D721Med (cell line): ENCODE measurements at places on chromosomes 5 and 9.
A peak's percentile ranks its signal among the peaks of the same experiment; 100 is the strongest.

DNA sequence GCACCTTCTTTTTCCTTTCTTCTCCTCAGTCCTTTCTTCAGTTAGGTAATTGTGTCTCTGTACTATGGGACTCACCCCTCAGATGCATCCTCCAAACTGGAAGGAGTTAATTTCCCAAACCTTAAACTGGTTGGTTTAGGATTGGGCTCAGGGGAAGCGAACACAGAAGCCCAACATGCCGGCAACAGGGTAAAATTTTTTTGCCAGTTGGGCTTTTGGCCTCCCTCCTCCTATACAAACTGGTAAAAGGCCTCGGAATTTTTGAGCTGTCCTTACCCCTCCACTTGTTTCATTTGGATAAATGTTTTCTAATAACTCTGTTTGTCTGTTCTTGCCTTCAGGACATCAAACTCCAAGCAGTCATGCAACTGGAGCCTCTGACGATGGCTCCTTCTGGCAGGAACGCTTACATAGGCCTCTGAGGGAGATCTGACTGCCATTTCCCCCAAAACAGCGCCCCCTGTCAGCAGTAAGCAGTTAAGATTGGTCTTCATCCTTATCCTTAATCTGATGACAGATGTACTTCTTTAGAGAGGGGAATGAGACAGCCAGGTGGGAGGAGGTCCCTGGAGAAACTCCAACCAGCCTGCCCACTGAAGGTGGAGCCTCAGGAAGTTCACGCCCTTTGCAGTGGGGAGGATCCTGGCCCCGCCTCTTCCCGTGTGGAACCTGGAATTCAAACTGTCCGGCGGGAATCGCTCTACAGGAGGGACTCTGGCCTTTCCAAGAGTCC, 57.8 kb upstream of the SPINK5 start:
- no peak for DNase-seq

- no peak for DNase-seq
Measured at GRCh38 chr9:81605170-81605670, 84.1 kb downstream of the TLE1 start.

- DNase-seq = no peak
Measured at GRCh38 chr5:175597718-175598117, 60.2 kb upstream of the HRH2 start.

DNA sequence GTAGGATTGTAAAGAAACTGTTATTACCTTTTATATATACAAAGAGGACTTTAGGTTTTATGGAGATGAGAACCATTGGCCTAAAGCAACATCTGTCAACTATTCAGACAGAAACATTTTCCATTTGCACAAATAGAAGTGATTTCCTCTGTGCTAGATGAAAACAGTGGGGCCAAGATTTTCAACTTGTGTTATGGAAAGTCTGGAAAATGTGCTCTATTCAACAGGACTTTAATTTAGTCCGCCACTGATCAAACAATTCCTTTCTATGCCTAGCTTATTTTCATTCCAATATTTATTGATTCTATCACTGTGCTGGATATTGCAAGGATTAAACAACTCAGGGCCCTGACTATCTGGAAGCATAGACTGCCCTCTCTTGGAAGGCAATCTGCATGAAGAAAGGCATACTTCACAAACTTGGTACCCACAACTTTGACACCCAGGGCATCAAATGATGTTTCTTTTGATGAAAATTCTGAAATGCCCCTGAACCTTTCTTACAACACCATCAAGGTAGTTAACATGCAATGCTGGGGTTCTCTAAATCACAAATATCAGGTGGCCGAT, 126.6 kb upstream of the HMHB1 start:
- DNase-seq = no peak

- DNase-seq = no peak
Measured at GRCh38 chr5:98031926-98032325, 741.5 kb upstream of the RGMB start.

- DNase-seq = no peak
Measured at GRCh38 chr5:137398154-137398553, 101.0 kb downstream of the SPOCK1 start.

- DNase-seq = no peak
Measured at GRCh38 chr9:133099726-133100505, 21.1 kb downstream of the RALGDS start.

DNA sequence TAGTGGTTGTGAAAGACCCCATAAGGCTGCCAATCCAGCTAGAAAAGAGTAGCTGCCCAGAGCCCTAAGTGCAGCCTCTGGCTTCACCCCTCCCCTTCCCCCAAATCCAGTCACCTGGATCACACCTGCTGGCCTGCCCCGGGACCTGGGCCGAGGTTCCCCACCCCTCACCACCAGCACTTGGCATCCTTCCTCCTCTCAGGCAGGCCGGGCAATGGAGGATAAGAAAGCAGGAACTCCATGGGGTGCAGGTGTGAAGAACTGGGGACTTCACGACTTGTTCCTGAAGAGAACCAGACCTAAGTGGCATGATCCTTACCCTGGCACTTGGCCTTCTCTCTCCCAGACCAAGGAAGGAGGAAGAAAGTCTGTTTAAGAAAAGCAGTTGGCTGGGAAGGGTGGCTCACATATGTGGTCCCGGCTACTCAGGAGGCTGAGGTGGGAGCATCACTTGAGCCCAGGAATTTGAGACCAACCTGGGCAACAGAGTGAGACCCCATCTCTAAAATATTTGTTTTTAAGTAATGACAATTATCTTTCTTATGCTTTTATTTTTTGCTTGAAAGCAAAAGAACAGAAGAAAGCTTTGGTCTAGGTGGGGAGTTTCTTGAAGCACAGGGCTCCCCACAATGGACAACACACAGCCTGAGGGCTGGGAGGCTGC, 131.1 kb downstream of the PAX5 start:
- DNase-seq = no peak

DNA sequence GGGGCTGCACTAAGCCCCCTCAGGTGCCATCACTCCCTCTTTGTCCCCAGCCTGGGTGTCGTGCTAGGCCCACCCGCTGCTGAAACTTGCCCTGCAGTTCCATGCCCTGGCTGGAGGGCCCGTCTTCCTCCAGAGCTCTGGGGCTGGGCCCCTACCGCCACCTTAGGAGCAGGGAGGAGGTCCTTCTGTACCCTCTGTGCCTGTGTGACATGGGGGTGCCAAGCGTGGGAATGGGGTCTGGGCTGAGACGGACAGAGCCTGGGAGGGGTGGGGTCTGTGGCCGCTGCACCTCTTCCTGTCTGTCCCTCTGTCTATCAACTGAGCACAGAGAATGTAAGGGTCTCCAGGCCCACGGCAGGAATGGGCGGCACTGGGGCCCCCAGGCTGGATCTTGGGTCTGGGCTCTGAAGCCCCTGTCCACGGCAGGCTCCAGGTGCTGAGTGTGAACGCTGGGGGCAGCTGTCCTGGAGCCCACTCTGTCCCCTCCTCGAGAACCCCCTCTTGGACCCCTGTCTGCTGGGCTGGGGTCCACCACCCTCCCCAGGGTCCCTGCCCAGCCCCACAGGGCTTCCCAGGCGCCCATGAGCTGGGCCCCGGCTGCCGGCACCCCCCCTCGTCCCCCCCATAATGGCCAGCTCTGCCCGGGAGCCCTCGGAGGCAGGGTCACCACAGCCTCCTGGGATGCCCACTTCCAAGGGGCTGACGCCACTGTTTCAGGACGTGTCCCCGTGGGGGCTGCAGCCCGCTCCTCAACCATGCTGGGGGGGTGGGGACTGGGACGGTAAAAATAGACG, 15.8 kb upstream of the NRARP start:
- peak; percentile 16 for DNase-seq

DNA sequence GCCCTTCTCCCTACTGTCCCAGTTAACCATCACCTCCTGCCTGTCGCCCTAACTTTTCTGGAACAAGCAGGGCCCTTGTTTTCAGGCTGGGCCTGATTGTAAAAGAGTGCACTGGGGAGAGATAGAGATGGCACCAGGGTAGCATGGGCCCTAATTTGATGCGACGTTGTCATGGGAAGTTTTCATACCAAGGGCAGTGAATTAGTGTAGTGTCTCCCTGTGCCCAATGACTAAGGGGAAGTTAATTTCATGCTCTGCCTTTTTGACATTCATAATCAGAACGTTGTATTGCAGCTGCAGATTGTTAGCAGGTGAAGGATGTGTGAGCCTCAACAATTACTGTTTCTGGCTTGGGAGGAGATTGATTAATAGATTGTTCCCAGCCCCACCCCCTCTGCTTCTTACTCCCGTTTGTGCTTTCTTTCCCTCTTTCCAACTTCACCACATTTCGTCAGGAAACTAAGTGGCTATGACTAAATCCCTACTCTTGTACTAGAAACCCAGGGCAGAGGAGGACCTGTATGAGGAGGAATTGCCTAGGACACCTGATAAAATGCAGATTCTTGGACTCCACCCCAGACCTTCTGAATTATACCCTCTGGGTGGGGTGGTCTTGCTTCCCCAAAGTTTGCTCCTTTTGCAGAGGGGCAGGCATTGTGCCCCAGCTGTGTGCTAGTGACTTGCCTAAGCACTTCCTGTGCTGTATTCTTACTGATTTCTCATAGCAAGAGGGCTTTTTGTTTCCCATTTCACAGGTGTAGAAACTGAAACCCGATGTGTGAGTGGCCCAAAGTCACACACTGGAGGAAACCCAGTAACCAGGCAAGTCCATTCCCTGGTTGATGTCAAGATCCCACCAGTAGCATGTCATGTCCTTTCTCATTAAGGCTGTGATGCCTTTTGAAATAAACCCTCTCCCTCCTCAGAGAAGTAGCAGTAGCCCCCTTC, 56.3 kb downstream of the DAB2IP start:
- DNase-seq = no peak

GRCh38 chr5:56327809-56328208, 94.7 kb upstream of the ANKRD55 start:
- DNase-seq = no peak

DNA sequence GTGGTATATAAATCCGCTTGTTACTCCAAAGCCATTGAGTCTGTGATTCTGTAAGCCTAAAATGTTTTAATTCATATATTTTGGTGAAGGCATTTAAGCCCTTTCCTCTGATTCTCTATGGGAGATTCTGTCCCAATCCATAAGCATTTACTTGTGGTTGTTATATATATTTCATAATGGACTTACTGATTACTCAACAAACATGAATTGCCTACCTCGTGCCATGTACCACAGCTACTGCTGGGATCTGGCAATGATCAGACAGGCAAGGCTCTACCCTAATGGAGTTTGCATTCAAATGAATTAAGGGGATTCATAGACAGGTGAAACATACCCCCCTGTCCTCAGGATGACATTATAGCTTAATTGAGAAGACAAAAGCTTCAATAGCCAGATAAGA, 54.5 kb downstream of the C9orf152 start:
- DNase-seq = no peak

GRCh38 chr9:131366761-131367401, 27.0 kb upstream of the PRRC2B start:
- no peak for DNase-seq

GRCh38 chr5:31798168-31798567, 159.2 kb downstream of the PDZD2 start:
- DNase-seq = no peak

DNA sequence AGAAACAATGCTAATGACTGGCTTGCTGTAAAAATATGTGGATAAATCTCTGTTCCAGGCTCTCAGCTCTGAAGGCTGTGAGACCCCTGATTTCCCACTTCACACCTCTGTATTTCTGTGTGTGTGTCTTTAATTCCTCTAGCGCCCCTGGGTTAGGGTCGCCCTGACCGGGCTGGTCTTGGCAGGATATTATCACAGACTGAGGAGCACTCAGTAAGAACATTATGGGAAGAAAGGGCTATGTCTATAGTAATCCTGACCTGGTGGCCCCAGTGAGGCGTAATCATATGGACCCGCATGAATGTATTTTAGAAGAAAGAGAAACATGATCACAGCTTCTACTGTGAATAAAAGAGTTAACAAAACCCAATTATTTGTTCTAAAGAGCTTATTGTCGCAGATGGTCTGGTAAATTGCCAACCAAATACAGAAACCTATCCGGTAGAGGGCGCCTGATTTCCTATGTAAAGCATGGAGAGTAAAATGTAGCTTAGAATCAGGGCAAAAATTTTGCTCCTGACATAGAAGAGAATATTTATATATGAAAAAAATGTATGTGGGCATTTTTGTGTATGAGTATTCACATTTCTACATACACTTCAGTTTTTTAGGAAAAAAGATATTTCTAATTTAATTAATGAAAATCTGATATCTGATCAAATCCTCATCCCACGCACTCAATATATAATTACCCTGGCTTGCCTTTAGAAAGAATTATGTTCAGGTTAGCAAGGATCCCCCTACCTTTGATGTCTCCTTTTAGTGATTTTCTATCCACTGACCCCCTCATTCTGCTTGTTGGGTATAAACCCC, 5.8 kb upstream of the IFNA1 start:
- no peak for DNase-seq

- DNase-seq = no peak
Measured at GRCh38 chr5:65808251-65808741, 86.3 kb downstream of the NLN start.
